T-helper 1 cell treated with Interleukin-12 subunit alpha and Interleukin-12 subunit beta and Interleukin-4 antibody, amounts not matched to agents 30 ng/mL and 1 ng/mL, for 36 hours (primary cell): ENCODE measurements at places on chromosomes 7 and 10. TPM values are rescaled to one million over a fixed set of nuclear protein-coding genes. Genes with fewer than 3 reads are reported as not detected.

OPN4 gene
- not detected in 2 replicates for total RNA-seq

CPVL gene
- total RNA-seq: 0.27 and 0.86 TPM in 2 replicates

GFRA1 gene
- not detected in 2 replicates for total RNA-seq

ADRA2A gene
- not detected in 2 replicates for total RNA-seq

FAM24A gene
- not detected in 2 replicates for total RNA-seq

SFTPA1 gene
- total RNA-seq: not detected in 2 replicates

TMEM273 gene
- total RNA-seq: 11.1 and 11.2 TPM in 2 replicates

DGKI gene
- total RNA-seq: 3.4 and 3.6 TPM in 2 replicates

EZH2 gene
- 69.1 and 73.6 TPM in 2 replicates for total RNA-seq

PPP1R17 gene
- not detected in 2 replicates for total RNA-seq

PSMG3 gene
- 29.3 and 33.7 TPM in 2 replicates for total RNA-seq

PTPRE gene
- total RNA-seq: 27.7 and 35.7 TPM in 2 replicates
